Stomach (tissue), 19 donors: ENCODE measurements at places on chromosomes 1 and 21. TPM values are rescaled to one million over a fixed set of nuclear protein-coding genes. Genes with fewer than 3 reads are reported as not detected.

DNA sequence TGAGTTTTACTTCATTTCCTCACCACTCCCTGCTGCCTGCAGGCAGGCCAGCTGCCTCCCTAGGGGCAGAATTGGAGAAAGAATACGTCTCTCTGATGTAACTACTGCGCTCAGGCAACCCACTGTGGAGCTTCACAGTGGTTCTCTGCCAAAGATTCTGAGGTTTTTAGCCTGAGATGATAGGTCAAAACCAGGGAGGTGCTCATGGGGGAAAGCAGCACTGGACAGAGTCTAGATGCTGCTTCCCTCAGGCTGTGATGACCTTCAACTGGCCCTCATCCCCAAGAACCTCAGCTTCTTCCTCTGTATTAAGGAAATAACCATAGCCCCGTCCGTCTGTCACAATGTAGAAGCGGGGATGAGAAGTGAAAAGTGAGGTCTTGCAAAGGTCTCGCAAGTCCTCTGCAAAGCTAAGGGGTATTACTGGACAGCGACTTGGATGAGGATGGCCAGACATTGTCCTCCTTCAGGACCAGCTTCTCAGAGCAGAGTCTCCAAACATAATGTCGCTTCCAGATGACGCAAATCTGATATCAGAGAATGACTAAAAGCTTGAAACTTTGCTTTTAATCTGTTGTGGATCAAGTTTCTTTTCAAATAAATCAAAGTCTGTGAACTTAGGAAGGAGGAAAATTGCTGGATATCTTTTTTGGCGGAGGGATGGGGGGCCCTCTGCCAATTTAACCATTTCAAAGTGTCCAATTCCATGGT, 65.9 kb upstream of the ATP5PO start:
- peak; percentile 48 for DNase-seq

GRCh38 chr1:35452106-35452774, 105.0 kb downstream of the KIAA0319L start:
- DNase-seq: peak; percentile 59

AZIN2 gene
- total RNA-seq: 39.7 TPM

INSRR gene
- 0.18 TPM for total RNA-seq

FCRLB gene
- 3.8 TPM for total RNA-seq

GRCh38 chr21:25171438-25171837, 435.8 kb downstream of the MRPL39 start:
- DNase-seq: no peak

RSPO1 gene
- total RNA-seq: 5.8 TPM

ST6GALNAC3 gene
- total RNA-seq: under 0.01 TPM

- peak; percentile 4 for DNase-seq
Measured at GRCh38 chr1:178819123-178819522, 51.8 kb downstream of the ANGPTL1 start.

LYPD8 gene
- total RNA-seq: 48.4 TPM

DNA sequence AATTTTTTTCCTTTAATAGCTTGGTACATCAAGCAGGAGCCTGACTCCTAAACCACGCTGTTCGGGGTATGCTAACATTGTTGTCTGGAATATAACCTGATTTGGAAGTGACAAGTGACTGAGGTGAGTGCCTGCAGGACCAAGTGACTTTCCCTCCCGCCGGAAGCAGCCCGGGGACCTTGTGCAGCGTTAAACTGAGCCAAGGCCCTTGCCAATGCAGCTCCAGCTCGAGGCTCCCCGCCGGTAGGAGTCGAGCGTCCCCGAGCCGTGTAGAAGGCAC, 716 bp upstream of the MTARC1 start:
- peak; percentile 38 for DNase-seq

DNA sequence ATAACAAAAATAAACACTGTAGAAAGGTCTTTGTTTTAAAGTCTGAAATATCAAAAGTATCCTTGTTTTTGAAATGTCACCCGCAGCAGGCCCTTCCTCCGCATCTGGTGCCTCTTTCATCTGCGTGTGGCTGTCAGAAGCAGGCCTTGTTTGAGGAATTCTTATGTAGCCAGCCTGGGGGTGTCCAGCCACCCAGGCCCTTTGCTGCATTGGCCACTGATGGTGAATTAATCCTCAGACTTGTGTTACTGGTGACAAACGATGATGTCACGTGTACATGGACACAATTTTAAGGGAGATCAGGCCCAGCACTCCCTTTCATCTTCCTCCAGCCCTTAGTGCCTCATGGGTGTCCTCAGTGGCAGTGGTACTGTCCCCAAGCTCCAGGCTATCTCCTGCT, 208.0 kb upstream of the GALNT2 start:
- DNase-seq: no peak

DNA sequence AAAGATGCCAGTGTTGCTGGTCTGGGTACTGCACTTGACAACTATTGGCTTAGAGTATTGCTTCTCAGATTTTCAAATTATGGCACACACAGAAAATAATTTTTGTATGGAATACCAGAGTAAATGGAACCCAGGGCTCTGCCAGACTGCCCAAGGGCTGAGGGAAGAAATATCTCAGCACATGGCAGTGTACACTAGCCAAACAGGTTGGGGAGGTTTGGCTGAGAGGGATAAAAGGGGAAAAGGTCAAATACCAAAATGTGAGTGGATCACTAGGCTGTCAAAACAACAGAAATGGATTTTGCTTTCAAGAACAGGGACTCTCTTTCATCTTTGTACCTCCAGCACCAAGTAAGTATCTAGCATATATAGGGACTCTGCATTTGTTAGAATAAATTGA, 3.0 kb upstream of the RGS8 start:
- peak; percentile 28 for DNase-seq

CCDC190 gene
- total RNA-seq: 0.92 TPM

NECTIN4 gene
- total RNA-seq: 2.0 TPM

DNA sequence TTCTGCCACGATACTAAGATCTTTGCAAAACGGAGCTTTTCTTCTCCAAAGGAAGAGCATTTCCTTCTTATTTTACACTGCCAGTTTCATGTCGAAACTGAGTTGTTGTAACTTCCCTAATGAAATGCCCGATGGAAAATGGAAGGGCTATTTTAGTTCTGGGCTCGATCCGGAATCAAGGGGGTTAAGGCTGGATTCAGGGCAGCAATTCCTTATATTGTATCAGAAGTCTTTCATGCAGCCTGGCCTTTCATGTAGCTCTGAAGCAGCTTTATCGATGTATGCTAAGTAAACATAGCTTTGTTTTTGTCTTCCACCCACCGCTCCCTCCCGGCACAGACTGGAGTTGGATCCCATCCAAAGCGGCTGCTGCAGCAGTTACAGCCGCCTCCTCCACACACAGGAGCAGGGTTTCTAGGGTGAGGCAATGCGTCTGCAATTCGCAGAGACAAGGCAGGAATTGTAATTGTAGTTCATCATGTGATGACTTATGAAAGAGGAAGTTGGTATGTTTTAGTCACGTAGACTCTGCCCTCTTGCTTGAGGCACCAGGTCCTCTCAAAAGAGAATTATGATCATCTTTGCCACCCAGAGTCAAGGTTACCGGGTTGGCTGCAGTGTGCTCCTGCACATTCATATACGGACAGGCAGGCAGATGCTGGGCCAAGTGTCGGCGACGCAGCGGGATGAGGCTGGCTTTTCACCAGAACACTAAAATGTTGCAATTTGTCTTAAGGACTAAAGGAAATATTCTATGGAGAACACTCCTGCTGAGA, 2.6 kb upstream of the IRF2BP2 start:
- DNase-seq: peak; percentile 98

- no peak for DNase-seq
Measured at GRCh38 chr1:199054694-199055093, 415.9 kb downstream of the PTPRC start.

CFAP141 gene
- total RNA-seq: not detected

DNA sequence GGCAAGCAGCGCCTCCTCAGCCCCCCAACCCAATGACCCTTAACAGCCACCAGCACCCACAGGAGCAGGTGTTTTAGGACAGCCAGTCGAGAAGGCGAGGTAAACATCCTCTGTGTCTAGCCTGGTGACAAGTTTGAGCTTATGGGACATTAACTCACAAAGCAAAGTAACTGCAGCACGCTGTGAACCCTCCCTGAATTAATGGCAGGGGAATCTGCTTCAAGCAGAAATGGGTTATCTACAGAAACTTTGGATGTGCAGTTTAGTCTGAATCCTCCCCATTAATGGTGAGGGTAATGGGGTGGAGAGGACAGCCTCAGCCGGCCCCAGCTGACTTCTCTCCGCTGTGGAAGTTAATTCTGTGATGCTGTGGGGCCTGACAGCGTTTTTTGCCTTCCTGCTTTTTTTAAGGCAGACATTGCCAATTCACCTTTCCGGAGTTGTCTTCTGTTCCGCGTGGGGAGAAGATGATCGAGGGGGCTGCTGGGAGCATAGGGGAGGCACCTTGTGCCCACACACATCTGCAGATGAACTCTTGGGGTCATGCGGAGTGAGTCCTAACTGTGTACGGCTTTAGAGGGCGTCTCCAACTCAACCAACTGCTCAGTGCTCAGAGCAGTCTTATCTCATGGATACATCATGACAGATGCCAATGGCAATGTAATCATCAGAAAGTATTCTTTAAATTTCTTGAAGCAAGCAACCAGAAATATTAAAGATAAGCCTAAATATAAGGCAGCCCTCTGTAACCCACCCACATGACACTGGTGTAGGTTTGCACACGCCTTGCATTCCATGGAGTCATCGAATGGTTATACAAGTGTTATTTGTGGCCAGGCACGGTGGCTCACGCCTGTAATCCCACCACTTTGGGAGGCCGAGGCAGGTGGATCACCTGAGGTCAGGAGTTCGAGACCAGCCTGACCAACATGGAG, 41.0 kb downstream of the POFUT2 start:
- no peak for DNase-seq

- DNase-seq: peak; percentile 71
Measured at GRCh38 chr1:67645495-67646144, 39.4 kb upstream of the GADD45A start.

- peak; percentile 85 for DNase-seq
Measured at GRCh38 chr1:66725885-66726665, 26.2 kb upstream of the DYNLT5 start.
